ENCODE measurements at places on chromosomes 5 and 9. TPM values are rescaled to one million over a fixed set of nuclear protein-coding genes. Genes with fewer than 3 reads are reported as not detected.

Gene CACFD1
- total RNA-seq = 1.2 TPM

Gene TAF11L10
- not detected for total RNA-seq

Gene SH3TC2
- total RNA-seq = not detected

Gene NDUFS6
- 38.9 TPM for total RNA-seq

Gene ACER2
- total RNA-seq = 1.8 TPM

Gene TCERG1
- total RNA-seq = 93.3 TPM

Gene UHRF2
- total RNA-seq = 59.5 TPM

Gene WWC1
- total RNA-seq = 0.82 TPM

Gene FCN1
- not detected for total RNA-seq

Gene F12
- total RNA-seq = 5.1 TPM

Gene PCDHB4
- total RNA-seq = not detected

Gene SPAG8
- 1.4 TPM for total RNA-seq

DNA sequence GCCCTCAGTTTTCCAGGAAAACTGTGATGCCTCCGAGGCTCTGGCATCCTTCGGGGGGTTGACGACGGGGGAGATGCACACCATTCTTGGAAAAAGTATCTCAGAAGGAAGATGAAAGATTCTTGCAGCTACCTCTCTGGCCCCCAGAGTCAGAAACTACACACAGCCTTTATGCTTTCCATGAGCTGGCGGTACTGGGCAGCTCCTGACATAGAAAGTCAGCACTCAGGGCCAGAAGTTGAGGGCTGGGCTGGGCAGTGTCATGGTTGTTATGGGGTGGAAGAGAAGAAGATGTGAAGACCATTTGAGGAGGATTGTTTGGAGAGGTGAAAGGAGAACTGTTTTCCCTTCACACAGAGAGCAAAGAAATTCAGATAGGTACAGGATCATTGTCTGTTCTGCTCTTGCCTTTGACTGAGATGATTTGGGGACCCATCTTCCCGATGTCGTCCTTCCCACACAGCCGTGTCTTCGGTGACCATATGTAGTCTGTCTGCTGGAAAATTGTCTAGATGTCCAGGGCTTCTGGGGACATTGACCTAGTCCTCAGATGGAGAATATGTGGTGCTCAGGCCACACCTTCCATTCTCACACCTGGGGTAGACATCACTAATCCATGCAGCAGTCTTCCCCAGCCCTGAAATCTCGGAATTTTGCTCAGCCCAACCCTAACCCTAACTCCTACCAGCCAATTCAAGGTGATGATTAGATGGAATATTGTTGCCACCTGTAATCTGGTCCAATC lies 237.1 kb downstream of the CACNA1B start:
- H3K36me3 ChIP-seq = no peaks in the 10 kb centered on the region
- H3K27me3 ChIP-seq = peaks cover 2% of the 10 kb centered on the region
- H3K4me3 ChIP-seq = no peak overlapping the region
- no peak for DNase-seq

GRCh38 chr9:27414220-27414761 lies 109.8 kb upstream of the IFNK start:
- H3K36me3 ChIP-seq = no peaks in the 10 kb centered on the region
- H3K27ac ChIP-seq = no peak overlapping the region
- no peak for DNase-seq
- H3K27me3 ChIP-seq = no peaks in the 10 kb centered on the region
- no peaks in the 10 kb centered on the region for H3K4me1 ChIP-seq

- peaks cover 1% of the 10 kb centered on the region for H3K27me3 ChIP-seq
- no peak overlapping the region for H3K4me3 ChIP-seq
- no peak overlapping the region for H3K27ac ChIP-seq
- no peak for DNase-seq
- H3K4me1 ChIP-seq = peaks cover 2% of the 10 kb centered on the region
Measured at GRCh38 chr5:14040542-14040941, 96.1 kb upstream of the DNAH5 start.

DNA sequence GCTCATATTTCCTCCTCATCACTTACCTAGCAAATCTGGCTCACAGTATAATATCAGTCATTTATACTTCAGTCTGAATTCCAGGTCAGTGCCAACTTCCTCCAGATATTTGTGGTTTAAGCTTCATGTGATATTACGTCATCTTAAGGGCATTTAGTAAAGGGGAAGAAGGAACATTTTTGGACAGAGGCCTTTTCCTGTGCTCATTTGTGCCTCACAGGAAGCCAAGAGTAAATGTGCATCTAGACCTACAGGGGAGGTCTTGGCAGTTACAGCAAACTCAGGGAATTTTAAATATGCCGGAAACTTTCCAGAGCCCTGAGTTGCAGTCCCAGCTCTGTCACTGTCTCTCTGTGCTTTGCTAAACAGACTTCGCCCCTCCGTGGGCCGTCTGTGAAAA lies 12.3 kb upstream of the KCNIP1 start:
- H3K27me3 ChIP-seq = peaks cover 24% of the 10 kb centered on the region
- no peaks in the 10 kb centered on the region for H3K4me1 ChIP-seq
- no peak overlapping the region for H3K27ac ChIP-seq
- no peaks in the 10 kb centered on the region for H3K36me3 ChIP-seq

GRCh38 chr9:36499174-36499890 lies 73.4 kb upstream of the MELK start:
- no peak for DNase-seq
- no peak overlapping the region for H3K27ac ChIP-seq
- H3K27me3 ChIP-seq = no peaks in the 10 kb centered on the region
- no peaks in the 10 kb centered on the region for H3K36me3 ChIP-seq
- H3K4me1 ChIP-seq = peaks cover 25% of the 10 kb centered on the region

DNA sequence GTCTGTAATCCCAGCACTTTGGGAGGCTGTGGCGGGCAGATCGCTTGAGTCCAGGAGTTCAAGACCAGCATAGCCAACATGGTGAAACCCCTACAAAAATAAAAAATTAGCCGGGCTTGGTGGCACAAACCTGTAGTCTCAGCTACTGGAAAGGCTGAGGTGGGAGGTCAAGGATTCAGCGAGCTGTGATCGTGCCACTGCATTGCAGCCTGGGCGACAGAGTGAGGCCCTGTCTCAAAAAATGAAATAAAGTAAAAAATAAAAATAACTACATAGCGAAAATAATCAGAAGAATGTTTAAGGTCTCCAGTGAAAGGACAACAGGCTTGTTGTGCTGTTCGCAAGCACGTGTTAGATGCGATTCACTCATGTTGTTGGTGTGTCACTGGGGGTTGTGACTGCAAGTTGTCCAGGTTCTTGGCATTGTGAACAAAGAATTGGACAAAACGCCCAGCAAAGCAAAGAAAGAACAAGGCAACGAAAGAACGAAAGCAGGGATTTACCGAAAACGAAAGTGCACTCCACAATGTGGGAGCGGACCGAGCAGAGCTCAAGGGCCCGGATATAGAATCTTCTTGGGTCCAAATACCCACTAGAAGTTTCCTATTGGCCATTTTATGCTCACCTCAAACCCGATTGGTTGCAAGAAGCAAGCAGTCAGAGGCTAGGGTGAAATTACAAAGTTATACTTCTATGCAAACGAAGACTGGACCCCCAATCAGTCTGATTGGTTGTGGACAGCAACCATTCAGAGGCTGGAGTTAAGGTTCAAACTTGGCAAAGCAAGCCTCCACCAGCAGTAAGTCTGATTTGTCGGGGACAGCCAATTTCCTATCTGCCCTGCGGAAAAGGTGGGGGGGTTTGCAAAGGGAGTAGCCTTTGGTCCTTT lies 844 bp upstream of the MCCC2 start:
- H3K4me3 ChIP-seq = peak overlapping the region; percentile 84
- no peaks in the 10 kb centered on the region for H3K27me3 ChIP-seq
- H3K36me3 ChIP-seq = peaks cover 2% of the 10 kb centered on the region
- peaks cover 34% of the 10 kb centered on the region for H3K4me1 ChIP-seq
- DNase-seq = no peak

DNA sequence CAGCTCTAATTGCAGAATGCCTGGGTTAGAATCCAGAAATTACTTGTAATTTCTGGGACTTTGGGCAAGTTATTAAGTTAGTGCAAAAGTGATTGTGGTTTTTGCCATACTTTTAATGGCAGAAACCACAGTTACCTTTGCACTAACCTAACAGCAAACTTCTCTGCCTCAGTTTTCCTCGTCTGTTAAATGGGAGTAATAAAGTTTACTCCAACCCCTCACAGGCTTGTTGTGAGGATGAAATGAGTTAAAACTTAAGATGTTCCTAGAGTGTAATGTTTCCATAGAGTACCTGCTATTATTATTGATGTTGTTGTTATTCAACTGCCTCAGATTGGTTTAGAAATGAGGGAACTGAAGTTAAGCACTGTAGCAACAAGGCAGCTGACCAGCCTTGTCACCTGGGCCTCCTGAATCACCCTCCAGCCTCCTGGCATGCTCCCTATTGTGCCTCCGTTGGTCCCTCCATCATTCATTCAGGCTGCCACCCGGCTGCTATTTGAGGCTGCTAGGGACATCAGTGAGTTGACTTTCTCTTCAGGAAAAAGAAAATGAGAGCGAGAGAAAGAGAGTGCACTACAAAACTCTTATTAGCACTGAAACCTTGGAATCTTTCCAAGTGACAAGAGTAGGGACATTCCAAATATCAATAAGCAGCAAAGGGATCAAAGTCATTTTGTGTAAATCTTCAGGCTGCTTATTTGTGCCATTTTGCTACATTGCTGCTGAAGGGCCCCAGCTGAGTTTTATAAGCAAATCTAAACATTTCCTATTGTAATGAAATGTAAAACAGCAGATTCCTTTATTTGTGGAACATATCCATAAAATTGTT lies 66.5 kb upstream of the TTC23L start:
- H3K36me3 ChIP-seq = peaks cover 4% of the 10 kb centered on the region
- H3K4me1 ChIP-seq = no peaks in the 10 kb centered on the region
- H3K27me3 ChIP-seq = peaks cover 9% of the 10 kb centered on the region
- H3K4me3 ChIP-seq = no peak overlapping the region
- no peak overlapping the region for H3K27ac ChIP-seq
- DNase-seq = no peak

- H3K4me3 ChIP-seq = no peak overlapping the region
- H3K4me1 ChIP-seq = peaks cover 22% of the 10 kb centered on the region
- H3K27ac ChIP-seq = no peak overlapping the region
- peaks cover 12% of the 10 kb centered on the region for H3K36me3 ChIP-seq
Measured at GRCh38 chr9:130073373-130073772, 19.7 kb downstream of the GPR107 start.

- no peak for DNase-seq
- H3K27ac ChIP-seq = no peak overlapping the region
- no peaks in the 10 kb centered on the region for H3K27me3 ChIP-seq
Measured at GRCh38 chr5:83107692-83108420, 30.5 kb downstream of the XRCC4 start.

GRCh38 chr5:39302472-39302871 lies 61.8 kb downstream of the C9 start:
- H3K36me3 ChIP-seq = peaks cover 4% of the 10 kb centered on the region
- H3K27me3 ChIP-seq = peaks cover 2% of the 10 kb centered on the region
- no peak overlapping the region for H3K27ac ChIP-seq
- DNase-seq = no peak
- H3K4me3 ChIP-seq = no peak overlapping the region

DNA sequence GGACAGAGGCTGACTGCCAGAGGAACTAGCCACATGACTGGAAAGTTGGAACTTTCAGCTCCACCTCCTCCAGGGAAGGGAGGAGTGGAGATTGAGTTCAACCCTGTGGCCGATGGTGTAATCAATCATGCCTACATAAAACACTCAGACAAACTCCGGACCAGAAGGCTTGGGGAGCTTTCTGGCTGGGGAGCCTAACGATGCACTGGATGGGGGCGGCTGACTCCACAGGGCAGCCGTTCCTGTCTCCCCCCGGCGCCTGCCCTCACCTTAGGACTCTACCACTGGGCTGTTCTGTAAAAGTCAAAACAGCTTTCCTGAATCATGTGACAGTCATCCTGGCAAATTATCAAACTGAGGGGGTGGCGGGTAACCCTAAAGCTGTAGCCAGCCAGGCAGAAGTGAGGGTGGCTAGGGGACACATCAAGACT lies 58.0 kb downstream of the GOLM1 start:
- no peaks in the 10 kb centered on the region for H3K36me3 ChIP-seq
- no peaks in the 10 kb centered on the region for H3K4me1 ChIP-seq
- H3K4me3 ChIP-seq = no peak overlapping the region

- no peak overlapping the region for H3K27ac ChIP-seq
- H3K27me3 ChIP-seq = no peaks in the 10 kb centered on the region
- no peak for DNase-seq
- H3K4me3 ChIP-seq = no peak overlapping the region
- no peaks in the 10 kb centered on the region for H3K4me1 ChIP-seq
Measured at GRCh38 chr9:9061627-9062026, 1262.0 kb upstream of the DMAC1 start.

DNA sequence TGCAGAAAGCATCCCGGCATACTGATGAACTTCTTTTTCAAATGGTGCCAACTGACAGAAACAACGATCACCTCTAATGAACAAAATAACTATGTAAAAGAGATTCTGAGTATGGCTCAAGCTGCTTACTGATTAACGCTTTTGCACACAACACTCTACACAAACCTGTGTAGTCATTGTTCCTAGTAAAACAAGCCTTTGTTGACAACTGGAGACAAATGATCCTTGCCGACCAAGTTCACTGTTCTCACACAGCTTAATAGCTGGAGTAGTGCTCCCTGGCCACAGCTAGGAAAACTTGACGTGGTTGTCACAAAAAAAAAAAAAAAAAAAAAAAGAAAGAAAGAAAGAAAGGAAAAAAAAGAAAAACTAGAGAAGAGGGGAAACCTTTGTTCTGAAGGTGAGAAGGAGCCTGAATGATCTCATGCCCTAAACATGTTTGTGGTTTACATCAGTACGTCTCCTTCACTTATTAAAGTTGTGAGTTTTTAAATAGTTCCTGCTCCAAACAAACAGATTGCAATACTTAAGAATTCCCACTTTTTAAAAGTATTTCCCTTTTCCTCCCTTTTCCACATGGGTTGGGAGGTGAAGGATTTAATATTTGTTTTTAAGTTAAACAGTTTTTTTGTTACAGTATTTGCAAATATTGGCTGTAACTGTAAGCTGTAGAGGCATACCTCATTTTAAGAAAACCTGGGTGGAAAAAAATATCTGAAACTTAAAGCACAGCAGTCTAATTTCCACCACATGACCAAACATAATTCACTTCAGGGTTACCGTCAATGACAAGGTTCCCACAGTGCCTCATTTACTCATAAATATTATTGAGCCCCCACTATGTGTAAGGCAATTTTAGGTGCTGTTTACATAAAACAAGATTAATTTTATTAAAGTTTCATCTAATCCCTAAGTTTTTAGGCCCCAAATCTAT lies 63.7 kb downstream of the GLIS3 start:
- DNase-seq = no peak
- no peaks in the 10 kb centered on the region for H3K36me3 ChIP-seq
- H3K27ac ChIP-seq = no peak overlapping the region
- H3K27me3 ChIP-seq = peaks cover 1% of the 10 kb centered on the region
- no peak overlapping the region for H3K4me3 ChIP-seq
- H3K4me1 ChIP-seq = peaks cover 18% of the 10 kb centered on the region

Measured in activated CD4-positive, alpha-beta memory T cell treated with anti-CD3 and anti-CD28 coated beads for 36 hours (primary cell).